ENCODE measurements at places on chromosomes 2 and 18.

DNA sequence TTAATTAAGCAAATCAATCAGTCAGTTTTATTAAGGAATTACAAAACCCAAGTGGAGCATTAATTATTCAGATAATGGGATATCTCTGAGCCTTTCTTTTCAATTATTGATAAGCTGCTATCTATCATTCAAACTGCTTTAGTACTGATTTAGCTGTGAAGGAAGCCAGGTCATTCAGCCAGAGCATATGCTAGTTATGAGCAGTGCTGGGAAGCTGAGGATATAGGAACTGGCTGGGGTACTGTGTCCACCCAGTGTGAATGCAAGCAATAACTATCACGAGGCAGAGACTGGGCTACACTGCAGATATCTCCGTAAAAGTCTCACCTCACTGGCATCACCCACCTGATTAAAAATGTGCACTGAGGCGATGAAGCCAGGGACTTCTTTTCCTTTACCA lies 496.7 kb upstream of the PIK3C3 start:
- no peak for DNase-seq

GRCh38 chr2:62180975-62181374 lies 14.9 kb upstream of the B3GNT2 start:
- no peak for DNase-seq

DNA sequence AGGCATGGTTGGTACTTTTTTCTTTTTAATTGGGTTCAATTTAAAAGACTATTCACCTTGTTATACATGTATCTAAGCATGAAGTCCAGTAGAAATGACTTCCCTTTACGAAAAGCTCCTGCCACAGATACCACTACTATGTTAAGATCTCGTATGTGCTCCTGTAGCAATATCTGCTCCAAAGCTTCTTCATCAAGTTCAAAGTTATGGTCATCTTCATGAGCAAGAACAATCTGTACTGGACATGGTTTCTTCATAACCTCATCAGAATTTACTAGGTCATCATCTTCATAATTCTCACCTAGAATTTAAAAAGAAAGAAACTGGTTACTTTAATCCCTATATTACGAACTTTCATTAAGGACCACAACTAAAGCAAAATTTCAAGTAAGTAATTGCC lies 33.9 kb downstream of the ATL2 start:
- no peak for DNase-seq

DNA sequence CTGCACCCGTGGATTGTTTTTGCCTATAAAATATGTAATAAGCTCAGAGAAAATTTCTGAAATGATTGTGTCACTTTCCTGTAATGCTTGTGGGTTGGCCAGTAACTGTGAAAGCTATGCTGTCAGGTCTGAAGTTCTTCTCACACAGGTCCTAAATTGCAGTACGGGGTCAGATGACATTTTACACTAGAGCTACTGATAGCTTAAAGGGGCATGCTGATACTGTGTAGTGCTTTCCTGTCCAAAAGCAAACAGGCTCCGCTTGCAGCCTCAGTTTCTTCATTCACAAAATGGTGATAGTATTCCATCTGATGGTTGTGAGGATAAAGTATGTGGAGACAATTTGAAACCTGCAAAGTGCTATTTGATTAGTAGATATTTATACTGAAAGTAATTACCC lies 7.6 kb upstream of the FARSB start:
- DNase-seq = no peak

DNA sequence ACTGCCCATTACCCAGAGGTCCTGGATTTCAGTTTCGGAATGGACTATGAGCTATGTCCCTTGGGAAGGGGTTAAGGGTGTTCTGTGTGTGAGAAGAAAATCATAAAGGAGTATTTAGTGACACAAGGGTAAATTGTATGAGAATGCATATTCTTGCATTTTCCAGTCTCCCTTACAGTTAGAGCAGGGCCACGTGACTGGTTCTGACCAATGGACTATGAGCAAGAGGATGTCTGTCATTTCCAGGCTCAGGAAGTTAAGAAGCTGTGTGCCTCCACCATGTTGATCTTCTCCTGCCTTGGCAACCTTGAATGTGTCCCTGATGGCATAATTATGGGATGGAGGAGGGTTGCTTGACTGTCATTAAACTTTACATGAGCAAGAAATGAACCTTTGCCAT lies 94.9 kb downstream of the DHRS9 start:
- DNase-seq = no peak

- no peak for DNase-seq
These were observed 47.6 kb upstream of the TTC39C start for GRCh38 chr18:23966909-23967308.

DNA sequence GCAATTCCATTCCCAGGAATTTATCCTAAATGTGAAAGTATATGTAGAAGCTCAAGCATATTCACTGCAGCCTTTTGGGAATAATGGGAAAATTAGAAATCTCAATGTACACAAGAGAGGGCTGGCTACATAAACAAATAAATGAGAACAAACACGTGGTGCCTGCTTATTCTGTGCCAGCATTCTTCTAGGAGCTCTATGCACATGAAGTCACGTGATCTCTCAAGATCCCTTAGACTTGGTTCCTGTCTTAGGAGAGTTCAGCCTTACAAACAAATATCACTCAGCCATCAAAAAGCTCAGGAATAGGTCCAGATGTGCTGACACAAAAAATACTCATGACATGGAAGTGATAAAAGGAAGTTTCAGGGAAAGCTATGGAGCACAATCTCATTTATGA lies 92.9 kb upstream of the SP3 start:
- no peak for DNase-seq

- no peak for DNase-seq
These were observed 363.7 kb downstream of the SLC4A3 start for GRCh38 chr2:219991116-219991515.

DNA sequence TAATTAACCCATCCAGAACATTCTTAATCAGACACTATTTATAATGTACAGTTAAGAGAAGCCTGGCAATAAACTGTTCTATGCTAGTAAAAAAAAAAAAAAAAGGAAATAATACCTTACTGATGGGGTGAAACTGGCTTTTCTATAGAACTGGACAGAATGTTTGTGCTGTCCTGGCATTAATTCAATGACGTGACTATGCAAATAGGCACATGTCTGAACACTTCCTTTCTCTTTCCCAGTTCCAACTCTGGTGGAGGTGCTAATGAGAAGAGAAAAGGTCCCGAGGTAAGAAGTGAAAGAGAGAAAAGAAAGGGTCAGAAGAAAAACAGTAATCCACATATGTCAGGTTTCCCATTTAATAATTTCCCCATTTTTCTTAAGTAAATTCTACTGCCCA lies 508.4 kb downstream of the ZEB2 start:
- no peak for DNase-seq

GRCh38 chr2:70328921-70329561 lies 27.2 kb upstream of the FAM136A start:
- no peak for DNase-seq

GRCh38 chr2:174748948-174749347 lies 15.3 kb downstream of the CHRNA1 start:
- DNase-seq = peak; percentile 43

DNA sequence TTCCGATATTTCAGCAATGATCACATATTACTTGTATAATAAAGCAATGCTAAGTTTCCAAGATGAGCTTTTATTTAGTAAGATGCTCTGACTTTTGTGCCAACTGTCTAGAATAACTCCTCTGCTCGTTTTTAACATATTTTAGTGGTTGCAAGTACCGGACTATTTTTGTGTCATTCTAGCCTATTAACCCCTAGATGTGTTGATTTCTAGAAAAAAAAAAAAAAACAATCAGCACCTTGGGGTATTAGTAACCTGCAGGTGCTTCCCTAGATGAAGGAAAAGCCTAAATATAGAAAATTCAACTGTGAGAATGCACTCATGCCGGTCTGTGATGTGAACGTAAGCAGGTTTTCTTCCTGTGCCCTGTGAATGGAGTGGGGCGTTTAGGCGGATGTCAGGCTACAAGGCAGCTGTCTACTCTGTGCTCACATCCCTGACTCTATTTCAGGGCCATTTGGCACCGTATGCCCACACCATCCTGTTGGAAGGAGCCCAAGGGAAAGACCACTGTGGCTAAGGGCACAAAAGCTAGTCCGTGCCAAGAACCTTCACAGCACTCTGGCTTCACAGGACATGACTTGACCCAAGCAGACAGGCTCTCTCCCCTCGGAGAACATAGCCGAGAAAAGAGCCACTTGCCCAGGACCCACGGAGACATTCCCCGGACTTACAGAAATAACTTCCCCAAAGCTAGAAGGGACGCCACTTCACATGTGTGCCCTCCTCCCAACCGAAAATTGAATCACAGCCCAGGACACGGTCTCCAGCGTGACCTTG lies 60.9 kb upstream of the AGAP1 start:
- DNase-seq = no peak

DNA sequence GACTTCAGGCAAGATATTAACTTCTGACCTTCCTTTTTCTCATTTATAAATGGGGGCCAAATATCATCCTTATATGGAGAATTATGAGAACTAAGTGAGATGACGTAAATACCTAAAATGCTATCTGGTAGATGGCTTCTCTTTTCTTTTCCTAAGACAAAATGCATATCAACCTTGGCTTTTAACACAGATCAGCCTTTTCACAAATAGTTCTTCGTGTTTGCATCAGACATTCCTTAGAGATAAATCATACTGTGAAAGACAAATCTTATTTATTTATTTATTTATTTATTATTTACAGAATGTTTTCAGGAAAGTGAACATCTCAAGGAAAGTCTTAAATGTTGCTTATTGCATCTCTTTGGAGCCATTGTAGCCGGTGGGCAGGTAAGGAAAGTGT lies 62.8 kb downstream of the NBEAL1 start:
- no peak for DNase-seq

DNA sequence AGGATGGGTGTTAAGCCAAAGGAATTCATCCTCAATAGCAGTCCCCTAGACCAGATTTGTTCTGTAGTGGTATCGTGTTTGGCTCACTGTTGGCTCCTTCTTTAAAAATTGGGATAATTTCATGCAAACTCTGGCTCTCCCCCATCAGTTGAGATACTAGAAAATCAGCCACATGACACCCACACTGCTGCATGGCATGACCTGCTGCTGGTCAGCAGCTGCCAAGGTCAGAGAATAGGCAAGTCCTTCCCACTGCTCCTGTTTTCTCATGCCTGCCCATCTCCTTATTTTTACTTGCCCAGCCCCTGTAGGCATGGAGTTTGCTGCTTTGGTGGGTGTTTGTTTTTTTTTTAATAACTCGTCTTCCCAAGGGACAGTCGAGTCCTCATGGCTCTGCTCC lies 1.0 kb upstream of the SNRNP200 start:
- no peak for DNase-seq

DNA sequence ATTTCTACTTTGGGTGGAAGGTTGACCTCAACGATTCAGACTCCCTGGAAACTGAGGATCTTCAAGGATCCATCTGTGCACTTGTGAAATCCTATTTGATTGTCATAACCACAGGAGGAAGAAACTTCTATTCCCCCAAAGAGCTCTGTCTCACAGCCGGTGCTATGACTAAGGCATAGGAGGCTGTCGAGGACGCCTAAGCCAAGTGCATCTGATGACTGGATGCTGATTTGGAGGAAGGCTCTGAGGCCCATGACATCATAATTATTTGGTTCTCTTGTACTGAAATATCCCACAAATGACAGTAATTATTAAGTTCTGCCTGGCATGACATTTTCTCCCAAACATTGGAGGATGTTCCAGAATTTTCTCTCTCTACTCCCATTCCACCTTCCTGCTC lies 13.8 kb upstream of the KCNF1 start:
- no peak for DNase-seq

DNA sequence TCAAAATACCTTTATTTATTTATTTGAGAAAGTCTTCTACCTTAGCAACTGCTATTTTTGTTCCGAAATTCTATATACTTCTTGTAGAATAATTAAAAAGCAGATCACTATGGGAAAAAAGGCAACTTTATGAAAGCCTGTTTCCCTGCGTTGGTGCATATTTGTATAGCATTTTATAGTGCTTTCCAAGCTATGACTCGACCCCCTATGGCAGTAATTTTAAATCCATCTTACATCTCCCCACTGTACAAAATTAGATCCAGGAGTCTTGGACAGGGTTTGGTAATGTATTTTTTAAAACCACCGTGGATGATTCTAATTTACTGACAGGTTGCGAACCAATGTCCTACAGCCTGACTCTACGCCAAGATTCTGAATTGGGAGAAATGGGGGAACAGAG lies 10.1 kb downstream of the TANK start:
- DNase-seq = no peak

- DNase-seq = no peak
These were observed 7.2 kb downstream of the BOLL start for GRCh38 chr2:197777823-197778407.

- no peak for DNase-seq
These were observed 401.3 kb downstream of the PID1 start for GRCh38 chr2:228869636-228870264.

All from stimulated activated CD4-positive, alpha-beta T cell treated with anti-CD3 and anti-CD28 coated beads, Interleukin-15, amount 100 ng/mL, for 1 hour (primary cell).